SK-N-DZ (cell line): ENCODE measurements at places on chromosomes 6 and 20.

DNA sequence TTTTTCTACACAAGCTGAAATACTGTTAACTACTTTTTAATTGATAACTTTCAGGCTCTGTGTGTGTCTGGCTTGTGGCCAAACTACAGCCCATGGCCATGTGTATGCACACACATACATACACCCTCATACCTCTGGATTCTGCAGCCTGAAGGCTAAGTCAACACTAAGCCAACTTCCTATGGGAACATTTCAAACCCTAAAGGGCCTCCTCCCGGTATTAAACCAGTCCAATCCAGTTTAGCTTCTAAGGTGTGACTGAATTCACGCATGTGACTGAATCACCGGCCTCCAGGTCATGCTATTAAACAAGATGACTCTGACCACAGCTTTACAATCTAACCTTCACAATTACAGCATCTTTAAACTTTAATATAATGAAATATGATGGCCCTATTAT, 20.7 kb upstream of the DST start:
- no peak for DNase-seq

DNA sequence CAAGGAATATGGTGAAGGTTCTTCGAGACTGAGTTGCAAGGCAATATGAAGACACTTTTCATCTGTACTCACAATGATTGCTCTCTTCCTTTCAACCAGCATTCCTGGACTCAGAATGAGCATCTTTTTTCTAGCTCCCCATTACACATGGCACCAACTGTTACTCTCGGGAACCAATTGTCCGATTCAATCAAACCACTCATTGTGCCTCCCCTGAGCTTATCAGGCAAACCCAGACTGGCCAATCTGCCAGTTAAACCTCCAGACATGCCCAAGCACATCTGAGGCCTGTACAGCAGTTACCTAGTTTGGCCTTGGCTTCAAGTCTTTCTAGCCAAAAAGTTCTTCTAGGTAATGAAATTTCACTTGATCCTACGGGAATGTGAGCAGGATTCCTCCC, 164.1 kb downstream of the ID4 start:
- no peak for DNase-seq

GRCh38 chr6:131014080-131014776, 48.8 kb downstream of the EPB41L2 start:
- DNase-seq: no peak

DNA sequence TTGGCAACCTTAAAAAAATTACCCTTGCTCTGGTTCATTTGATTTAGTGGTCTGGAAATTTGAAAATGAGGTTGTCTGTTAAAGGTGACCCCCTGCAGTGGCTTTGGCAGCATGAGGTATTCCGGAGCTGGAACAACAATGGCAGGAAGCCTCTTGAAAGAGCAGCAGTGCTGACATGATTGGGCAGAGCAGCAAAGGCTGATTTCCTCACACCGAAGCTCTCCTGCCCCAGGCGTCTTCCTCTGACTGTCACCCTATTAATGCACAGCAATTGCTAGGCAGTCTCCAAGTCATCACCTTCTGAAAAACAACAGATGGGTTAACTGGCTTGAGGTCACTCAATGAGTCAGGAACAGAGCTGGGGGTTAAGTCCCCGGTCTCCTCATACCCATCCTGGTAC, 241.8 kb upstream of the MMS22L start:
- DNase-seq: peak; percentile 5

- peak; percentile 50 for DNase-seq
Measured at GRCh38 chr6:36028088-36028876, 674 bp downstream of the MAPK14 start.

- no peak for DNase-seq
Measured at GRCh38 chr6:168226902-168227318, 92.7 kb downstream of the DACT2 start.

DNA sequence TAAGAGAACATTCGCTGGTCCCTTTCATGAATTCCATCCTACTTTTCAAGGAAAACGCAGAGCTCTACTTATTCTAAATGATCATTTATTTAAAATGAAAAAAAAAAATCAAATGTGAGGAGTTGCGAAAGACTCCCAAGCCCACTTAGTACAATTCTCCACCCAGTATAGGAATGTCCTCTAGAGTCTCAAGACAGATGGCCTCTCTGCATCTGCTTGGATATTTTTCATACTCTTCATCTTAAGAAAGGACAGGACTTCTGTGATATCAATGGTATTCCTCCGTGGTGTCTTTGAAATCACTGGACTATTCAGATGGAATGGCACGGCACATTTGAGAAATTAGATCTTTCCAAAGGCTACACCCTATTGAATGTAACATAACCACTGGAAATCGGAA, 107.1 kb downstream of the PTPRK start:
- DNase-seq: no peak

DNA sequence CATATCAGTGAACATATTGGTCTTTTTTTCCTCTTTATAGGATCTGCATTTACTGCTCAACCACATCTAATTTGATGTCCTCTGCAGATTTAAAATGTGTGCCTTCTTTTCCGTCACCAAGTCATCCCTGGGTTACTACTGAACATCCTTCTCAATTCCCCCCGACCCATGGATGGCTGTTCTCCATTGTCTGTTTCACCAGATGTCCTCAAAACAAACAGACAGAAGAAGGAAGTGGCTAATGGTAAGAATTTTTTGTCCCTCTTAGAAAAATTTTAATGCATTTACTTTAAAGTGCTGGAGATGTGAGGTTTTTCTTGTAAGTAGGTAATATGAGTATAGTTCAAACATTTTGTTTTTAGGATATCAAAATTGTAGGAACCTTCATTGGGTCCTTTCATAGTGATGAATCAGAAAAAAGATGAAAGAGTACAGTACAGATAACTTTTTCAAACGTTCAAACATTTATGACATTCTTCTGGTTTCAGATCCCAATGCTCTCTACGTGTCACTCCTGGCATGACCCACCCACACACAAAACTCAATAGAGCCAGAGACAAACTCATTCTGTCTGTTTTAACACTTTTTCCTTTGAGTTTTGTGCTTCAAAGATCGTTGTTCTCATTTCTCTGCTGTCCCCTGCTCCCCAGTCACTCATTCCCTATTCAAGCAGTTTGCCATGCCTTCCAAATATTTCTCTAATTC, 276.4 kb downstream of the PRL start:
- no peak for DNase-seq

- DNase-seq: no peak
Measured at GRCh38 chr6:157539421-157539822, 158.4 kb downstream of the ZDHHC14 start.

- no peak for DNase-seq
Measured at GRCh38 chr6:81748994-81749393, 3.5 kb downstream of the TENT5A start.

- DNase-seq: no peak
Measured at GRCh38 chr6:55088902-55089301, 85.4 kb upstream of the HCRTR2 start.

GRCh38 chr20:45933266-45934045, 1.0 kb upstream of the PCIF1 start:
- peak; percentile 94 for DNase-seq

- no peak for DNase-seq
Measured at GRCh38 chr6:141482796-141483597, 649.7 kb upstream of the GJE1 start.

- DNase-seq: no peak
Measured at GRCh38 chr6:441126-441920, 49.8 kb downstream of the IRF4 start.

DNA sequence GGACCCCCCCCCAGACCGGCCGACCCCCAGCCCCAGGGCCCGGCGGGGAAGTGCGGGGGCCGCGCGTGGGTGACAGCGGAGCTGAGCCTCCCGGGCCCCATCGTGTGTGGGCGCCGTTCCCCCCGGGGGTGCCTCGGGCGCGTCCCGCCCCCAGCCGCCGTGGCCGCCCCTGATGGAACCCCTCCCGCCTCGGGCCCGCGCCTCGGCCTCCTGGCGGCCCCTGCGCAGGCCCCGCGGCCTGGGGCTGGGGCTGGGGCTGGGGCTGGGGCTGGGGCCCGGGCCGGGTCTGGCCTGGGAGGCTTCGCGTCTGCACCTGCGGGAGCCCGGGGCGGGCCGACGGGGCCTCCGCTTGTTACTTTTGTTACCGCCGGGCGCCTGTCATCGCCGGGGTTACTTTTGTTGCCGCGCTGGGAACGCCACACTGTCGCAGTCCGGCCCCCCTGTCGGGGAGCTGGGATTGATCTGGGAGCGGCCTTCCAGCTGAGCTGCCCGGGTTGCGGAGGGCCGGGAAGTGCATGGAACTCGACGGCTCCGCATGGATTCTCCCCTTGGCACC, 598 bp downstream of the OGFR start:
- no peak for DNase-seq

DNA sequence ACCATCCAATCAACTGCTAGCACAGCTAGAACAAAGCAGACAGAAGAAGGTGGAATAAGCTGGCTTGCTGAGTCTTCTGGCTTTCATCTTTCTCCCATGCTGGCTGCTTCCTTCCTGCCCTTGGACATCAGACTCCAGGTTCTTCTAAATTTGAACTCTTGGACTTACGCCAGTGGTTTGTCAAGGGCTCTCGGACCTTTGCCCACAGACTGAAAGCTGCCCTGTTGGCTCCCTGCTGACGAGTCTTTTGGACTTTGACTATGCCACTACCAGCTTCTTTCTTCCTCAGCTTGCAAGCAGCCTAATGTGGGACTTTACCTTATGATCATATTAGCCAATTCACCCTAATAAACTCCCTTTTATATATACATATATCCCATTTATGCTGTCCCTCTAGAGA, 164.1 kb upstream of the GJE1 start:
- no peak for DNase-seq

DNA sequence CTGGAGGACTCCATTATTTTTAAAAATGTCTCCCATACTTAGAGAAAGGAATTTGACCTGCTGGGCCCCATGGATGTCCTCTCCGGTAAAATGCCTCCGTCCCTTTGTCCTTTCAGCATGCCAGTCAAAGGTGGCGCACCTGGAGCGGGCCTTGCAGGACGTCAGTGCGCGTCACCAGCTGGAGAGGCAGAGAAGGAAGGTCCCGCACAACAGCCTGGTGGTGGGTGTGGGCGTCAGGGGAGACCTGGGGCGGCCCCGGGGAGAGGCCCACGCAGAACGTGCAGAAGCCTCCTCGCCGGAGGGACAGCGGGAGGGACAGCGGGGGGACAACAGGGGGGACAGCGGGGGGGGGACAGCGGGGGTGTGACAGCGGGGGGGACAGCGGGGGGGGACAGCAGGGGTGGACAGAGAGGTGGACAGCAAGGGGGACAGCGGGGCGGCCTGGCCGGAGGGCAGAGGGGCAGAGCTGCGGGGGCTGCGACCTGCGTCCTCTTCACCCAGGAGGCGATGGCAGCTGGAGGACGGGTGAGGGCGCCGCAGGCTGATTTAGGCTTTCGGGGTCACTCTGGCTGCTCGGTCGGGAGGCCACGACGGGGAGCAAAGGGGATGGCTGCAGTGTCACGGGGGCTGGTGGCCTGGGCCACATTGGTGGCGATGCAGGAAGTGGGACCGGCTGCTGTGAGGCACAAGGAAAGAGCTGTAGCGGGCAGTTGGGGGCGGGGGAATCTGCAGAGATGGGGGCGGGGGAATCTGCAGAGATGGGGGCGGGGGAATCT, 859 bp upstream of the KIF25 start:
- DNase-seq: peak; percentile 31

- DNase-seq: peak; percentile 57
Measured at GRCh38 chr6:54267798-54268197, 40.4 kb upstream of the TINAG start.

DNA sequence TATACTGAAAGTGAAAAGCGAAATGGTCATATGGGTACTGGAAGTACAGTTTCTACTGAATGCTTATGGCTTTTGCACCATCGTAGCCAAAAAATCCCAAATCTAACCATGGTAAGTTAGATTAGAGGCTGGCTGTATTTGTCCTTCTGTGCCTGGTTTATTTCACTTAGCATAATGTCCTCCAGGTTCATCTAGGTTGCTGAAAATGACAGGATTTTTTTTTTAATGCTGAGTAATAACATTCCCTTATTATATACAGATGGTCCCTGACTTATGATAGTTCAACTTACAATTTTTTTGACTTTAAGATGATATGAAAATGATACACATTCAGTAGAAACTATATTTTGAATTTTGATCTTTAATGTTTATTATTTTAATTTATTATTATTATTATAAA, 7.6 kb downstream of the MYCT1 start:
- DNase-seq: no peak

DNA sequence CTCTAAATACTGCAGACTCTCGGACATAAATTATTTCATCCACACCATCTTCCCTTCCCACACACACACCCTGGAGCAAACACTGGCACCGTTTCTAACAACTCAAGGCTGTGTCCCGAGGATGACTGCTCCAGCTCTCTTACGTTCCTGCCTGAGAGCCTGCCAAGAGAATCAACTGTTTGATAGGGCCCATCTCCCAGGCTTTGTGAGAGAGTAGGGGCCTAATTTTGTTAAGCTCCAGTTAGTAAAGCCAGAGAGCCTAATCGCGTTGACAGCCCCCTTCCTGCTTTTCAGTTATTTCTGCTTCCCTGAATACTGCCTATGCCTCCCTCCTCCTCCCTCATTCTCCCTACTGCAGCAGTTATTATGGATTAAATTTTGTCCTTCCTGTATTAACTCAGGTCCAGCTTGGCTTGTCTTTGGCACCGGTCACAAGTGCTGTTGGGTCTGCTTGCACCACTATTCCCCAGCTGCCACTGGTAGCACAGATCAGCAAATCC, 118.1 kb upstream of the TMEM181 start:
- peak; percentile 45 for DNase-seq
